Skin of body (tissue), 3 donors: ENCODE measurements at places on chromosomes 1 and 21. TPM values are rescaled to one million over a fixed set of nuclear protein-coding genes. Genes with fewer than 3 reads are reported as not detected.

The S100A1 gene
- 5.6 TPM for total RNA-seq

GRCh38 chr1:161074676-161075368 lies 5.1 kb upstream of the ARHGAP30 start:
- no peak for DNase-seq

DNA sequence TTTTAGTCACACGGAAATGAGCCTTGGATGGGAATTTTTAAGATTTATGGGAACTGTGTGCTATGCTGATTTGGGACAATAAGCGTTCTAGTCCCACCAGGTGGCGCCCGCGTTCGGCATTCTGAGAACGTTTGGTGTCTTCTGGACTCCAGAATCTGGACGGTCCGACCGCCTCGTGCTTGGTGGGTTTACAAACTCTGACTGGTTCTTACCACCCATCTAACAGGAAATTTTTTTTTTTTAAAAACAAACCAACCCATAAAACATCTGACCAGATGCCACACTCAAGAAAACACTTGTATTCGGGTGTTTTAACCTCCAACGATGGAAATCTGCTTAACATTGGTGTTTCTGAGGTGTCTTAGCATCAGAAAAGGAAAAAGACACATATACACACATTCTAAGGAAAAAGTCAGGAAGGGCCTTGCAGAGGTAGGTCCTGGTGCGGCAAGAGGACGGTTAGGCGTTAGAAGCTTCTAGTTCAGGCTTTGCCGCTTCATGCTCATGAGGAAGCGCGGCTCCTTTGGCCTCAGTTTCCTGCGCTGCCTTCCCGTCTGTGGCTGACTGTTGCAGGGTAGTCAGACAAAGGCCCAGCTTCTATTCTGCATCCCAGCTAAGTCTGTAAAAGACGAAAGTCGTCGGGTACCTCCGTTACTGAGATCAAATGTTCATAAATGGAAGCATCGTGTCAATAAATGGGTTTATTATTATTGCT lies 814 bp upstream of the DYRK3 start:
- DNase-seq: peak; percentile 84

DNA sequence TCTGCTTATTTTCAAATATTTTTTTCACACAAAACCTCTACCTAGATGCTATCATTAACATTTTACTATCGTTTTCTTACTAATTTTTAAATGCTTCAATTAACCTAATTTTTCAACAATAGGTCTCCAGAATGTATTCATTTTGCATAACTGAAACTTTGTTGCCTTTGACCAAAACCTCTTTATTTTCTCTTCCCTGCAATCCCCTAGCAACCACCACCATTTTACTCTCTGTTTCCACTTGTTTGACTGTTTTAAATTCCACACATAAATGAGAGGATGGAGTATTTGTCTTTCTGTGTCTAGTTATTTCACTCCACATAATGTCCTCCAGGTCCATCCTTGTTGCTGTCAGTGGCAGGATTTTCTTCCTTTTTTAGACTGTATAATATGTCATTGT lies 9.5 kb upstream of the F13B start:
- no peak for DNase-seq

DNA sequence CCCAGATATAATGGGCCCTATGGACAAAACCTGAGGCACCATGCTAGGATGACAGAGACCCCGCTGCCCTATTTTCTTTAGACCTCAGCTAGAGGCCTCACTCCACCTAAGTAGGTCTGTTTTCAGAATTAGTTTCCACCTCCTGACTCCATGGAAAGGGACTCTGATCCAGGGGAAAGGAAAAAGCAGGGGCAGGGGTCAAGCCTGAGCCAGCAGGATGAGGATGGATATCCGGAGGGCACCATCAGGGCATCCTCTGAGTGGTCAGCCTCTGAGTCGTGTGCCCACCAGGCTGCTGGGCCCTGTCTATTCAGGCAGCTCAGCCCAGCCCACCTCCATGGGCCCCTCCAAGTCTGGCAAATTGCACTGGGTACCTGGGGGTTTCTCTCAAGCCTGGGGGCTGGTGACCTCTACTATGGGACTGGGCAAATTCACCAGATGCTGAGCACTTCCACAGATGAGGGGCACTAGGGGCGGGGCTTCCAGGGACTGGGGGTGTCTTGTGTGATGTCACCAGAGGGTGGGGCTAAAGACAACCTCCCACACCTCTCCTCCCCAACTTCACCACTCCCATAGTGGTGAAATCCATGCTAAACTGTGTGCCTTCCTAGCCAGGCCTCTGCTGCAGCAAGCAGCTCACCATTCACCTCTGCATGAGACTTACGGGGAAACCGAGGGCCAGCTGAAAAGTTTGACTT lies 5.5 kb downstream of the PAQR7 start:
- no peak for DNase-seq
